Sigmoid colon (tissue), 7 donors: ENCODE measurements at places on chromosomes 4 and X. TPM values are rescaled to one million over a fixed set of nuclear protein-coding genes. Genes with fewer than 3 reads are reported as not detected.

Gene NPY5R
- total RNA-seq = not detected

Gene MAGEC2
- not detected for total RNA-seq

Gene BCLAF3
- total RNA-seq = 9.6 TPM

Gene ZNF711
- 3.6 TPM for total RNA-seq

Gene LRP2BP
- total RNA-seq = 1.8 TPM

Gene ARMCX2
- total RNA-seq = 29.1 TPM

Gene MAGEA4
- total RNA-seq = not detected

Gene ATP1B4
- not detected for total RNA-seq

Gene NXF2B
- total RNA-seq = not detected

Gene NALF2
- 0.28 TPM for total RNA-seq

Gene UGT2B15
- total RNA-seq = 0.36 TPM

Gene F11
- not detected for total RNA-seq

Gene TMEM47
- 84.1 TPM for total RNA-seq

Gene SLAIN2
- 111 TPM for total RNA-seq

Gene SLC26A1
- total RNA-seq = not detected

Gene OSTC
- 80.4 TPM for total RNA-seq

Gene AREG
- 12.5 TPM for total RNA-seq

Gene DOK7
- total RNA-seq = not detected
